ENCODE measurements at places on chromosomes 1 and 21.

DNA sequence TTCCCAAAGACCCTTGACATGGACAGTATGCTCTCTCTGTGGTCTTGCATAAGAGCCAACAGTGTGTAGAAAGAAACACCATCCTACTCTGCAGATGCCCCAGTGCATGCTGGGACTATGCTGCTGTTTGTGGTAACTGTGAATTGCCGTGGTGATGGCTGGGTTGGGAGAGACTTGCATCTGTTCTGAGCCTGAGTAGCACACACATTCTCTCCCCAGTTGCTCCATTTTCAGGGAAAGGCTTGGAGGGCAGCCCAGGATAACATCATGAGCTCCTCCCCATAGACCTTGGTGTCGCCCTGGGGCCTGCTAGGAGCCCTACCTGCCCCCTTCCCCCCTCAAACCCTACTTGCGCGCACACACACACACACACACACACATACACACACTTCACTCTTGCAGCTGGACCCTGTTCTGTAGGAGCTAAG, 120.9 kb upstream of the IPO9 start:
- no peak for DNase-seq

- DNase-seq = no peak
Observed at GRCh38 chr1:156247460-156248322, at the start of gene PAQR6. Gene PAQR6 (minus strand): TSS chr1:156248056. CDS start chr1:156246731, 1,325 bp downstream.

- DNase-seq = no peak
Observed at GRCh38 chr1:164707868-164708331, 148.9 kb downstream of the PBX1 start.

- DNase-seq = no peak
Observed at GRCh38 chr21:37800456-37801061, 115.7 kb downstream of the KCNJ6 start.

- no peak for DNase-seq
Observed at GRCh38 chr1:78229344-78229743, 183.6 kb downstream of the GIPC2 start.
